ENCODE measurements at places on chromosomes 16 and 17.

- DNase-seq: peak; percentile 42
These were observed 2.1 kb downstream of the ZNF750 start for GRCh38 chr17:82837586-82838320.

- no peak for DNase-seq
These were observed 9.1 kb upstream of the MMD start for GRCh38 chr17:55430541-55431288.

- DNase-seq: no peak
These were observed 401.3 kb downstream of the ZFHX3 start for GRCh38 chr16:72646615-72647014.

GRCh38 chr16:24883714-24884151, 38.0 kb downstream of the SLC5A11 start:
- DNase-seq: no peak

- no peak for DNase-seq
These were observed 19.9 kb upstream of the ZC3H18 start for GRCh38 chr16:88550246-88550661.

DNA sequence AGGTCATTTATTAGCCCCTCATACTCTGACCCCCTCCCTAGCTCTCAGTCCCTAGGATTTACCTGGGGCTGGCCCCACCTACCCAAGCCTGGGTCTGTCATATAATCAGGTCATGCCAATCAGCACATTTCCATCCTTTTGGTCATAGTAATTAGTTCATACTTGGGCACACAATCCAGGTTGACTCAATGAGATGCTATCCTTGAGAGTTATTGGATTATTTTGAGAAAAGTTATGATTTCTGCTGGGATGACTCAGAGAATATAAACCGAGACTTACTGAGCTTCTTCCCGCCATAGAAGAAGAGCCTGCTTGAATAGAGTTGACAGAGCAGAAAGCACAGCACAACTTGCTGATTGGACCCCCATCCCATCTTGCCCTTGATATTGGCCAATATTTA, 331.5 kb downstream of the CBLN1 start:
- no peak for DNase-seq

DNA sequence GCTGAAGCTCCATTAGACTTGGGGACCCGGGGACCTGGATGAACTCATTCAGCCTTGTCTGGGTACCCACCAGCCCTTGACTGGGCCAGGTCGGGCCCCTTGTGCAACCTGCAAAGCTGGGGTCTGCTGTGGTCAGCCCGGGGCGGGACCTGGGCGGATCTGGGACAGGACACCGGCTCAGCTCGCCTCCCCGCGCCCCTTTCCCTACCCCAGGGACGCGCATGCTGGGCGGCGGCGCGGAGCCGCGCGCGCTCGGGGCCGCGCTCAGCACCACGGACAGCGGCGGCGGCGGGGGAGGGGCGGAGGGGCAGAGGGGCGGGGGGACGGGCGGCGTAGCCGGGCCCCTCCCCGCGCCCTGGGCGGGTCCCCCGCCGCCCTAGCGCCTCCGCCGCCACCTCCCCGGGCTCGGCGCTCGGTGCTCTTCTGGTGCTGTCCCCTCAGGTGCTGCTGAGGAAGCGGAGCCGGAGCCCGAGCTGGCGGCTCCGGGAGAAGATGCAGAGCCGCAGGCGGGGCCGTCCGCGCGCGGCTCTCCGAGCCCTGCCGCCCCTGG, 7.4 kb downstream of the ACD start:
- DNase-seq: no peak

- no peak for DNase-seq
These were observed 21.5 kb downstream of the NLRP1 start for GRCh38 chr17:5562661-5563360.

DNA sequence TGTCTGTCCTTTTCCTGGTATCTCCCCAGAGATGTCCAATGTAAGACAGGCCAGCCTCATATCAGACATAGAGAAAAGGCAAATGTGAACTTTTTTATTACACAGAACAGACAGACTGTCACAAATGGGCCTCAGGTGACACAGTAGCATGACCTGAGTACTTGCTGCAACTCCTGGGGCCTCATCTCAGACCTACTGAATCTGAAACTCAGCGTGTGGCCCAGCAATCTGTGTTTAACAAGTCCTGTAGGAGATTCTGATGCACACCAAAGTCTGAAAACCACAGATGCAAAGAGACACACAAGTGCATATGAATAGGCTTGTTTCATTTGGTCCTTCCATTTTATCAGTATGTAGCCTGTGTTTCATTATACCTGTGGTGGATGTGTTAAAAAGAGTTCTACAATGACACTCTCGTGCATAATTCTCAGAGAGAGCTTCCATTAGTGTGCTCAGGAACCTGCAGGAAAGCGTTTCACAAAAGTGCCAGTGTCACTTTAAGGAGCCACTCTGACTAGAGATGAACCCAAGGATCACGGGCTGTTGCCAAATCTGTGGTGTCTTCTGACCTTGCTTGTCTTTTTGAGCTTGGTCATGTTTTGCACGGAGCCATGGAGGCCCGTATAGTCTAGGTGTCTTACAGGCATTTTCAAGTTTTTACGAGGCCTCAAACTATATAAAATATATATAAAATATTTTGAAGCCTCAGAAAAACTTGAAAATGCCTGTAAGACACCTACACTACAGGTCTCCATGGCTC, 33.8 kb upstream of the NF1 start:
- DNase-seq: no peak

DNA sequence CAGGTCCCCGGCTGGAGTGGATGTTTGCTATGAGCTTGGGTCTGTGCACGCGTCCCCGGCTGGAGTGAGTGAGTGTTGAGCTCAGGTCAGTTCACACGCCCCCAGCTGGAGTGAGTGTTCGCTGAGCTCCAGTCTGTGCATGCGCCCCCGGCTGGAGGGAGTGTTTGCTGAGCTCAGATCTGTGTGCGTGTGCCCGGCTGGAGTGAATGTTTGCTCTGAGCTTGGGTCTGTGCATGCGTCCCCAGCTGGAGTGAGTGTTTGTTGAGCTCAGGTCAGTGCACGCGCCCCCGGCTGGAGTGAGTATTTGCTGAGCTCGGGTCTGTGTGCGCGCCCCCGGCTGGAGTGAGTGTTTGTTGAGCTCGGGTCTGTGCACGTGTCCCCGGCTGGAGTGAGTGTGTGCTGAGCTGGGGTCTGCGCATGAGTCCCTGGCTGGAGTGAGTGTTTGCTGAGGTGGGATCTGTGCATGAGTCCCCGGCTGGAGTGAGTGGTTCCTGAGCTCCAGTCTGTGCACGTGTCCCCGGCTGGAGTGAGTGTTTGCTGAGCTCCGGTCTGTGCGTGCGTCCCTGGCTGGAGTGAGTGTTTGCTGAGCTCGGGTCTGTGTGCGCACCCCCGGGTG, 284.2 kb downstream of the SNX29 start:
- DNase-seq: no peak

DNA sequence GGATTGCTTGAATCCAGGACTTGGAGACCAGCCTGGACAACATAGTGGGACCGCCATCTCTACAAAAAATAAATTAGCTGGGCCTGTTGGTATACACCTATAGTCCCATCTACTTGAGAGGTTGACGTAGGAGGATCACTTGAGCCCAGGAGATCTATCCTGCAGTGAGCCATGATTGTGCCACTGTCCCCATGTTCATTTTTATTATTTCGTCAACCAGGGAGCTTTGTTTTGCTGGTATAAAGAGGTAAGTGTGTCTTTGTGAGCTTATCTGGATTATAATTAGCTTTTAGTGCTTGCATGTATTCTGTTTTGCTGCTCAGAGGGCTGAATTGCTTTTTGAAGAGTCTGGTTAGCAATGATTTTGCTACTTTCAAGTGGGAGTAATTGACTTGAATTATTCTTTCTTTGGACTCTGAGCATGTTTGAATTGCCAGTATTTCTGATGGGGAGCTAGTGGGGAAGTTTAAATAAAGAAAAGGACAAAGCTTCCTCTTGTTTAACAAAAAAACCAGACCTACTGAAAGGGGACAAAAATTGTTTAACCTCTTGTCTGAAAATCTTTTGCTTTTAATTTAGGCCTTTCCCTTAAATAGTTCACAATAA, 31.6 kb upstream of the BCAS3 start:
- no peak for DNase-seq

DNA sequence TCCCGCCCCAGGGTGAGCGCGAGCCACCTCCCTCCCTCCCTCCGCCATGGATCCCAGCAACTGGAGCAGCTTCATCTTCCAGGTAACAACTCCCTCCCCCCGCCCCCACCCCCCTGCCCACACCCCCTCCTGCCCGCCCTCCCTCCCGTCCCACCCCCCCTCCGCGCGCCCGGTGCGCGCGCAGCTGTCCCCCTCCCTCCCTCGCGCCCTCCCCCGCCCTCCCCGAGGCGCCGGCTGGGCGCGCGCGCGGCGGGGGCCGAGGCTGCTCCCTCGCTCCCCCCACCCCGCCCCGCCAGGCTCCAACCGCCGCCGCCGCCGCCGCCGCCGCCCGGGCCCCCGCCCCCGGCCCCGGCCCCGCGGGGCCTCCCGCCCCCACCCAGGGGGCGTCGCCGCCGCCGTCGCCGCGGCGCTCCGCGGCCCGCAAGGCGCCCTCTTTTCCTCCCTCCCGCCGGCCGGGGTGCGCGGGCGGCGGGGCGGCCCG, at the start of gene MAZ:
TSS of gene MAZ (plus strand) at position 431 of the 481 bp plus-strand sequence. CDS start 173 bp downstream, outside the sequence.
- DNase-seq: no peak

DNA sequence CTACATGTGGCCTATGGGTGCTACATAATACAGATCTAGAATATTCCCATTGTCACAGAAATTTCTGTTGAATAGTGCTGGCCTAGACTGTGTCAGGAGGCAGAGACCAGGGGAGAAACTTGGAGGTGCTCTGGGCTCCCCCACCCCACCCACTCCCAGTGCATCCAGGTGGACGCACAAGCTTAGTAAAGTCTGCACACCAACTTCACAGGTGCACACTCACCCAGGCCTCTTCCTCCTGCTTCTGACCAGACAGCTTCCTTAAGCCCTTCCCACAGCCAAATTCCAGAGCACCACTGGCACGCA, 7.6 kb upstream of the CNP start:
- DNase-seq: no peak

DNA sequence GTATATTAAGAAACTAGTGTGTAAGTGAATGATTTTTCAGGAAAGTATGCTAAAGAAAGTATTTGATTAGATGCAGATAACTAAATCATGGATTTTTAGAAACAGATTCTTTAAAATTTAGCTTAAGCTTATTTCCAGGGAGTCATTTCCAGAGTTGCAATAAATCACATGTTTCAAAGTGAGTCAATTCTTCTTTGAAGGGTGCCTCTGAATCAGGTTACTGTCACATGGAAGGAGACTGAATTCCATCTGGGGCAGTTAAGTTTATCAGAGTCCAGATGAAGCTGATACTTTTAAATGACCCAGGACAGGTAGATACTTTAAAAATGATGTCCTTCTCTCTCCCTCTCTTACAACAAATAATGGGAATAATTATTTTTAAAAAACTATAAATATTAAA, 5.0 kb downstream of the MFSD11 start:
- no peak for DNase-seq

DNA sequence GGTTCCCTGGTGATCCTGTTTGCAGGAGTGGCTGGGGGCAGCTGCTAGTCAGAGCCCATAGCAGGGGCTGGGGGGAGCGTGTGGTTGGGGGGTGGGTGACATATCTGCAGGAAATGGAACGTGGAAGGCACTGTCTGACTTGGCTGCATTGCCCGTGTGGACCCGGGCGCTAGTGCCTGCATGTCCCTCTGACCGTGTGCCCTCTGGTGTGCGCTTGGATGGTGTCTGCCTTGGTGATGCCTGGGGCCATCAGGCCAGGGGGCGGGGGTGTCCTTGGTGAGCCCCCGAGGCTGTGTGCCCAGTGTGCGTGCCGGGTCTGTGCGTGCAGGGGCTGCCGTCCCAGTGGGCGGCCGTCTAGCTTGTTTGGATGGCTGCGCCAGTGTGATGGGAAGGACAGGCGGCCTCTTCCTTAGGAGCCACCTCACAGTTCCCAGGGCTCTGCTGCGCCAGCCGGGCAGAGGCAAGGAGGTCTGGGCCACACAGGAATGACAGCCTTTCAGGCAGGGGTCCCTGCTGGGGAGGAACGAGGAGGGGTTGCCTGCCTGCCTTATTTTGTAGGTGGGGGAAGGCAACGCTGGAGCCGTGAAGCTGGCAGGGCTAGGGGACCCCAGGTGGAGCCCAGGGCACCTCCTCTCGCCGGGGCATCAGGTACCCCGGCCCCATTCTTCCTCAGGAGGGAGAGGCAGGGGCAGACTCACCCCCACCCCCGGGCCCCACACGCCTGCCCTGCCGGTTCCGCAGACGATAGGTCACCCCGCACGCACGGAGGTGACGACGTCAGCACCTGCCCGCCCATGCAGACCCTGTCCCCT, 693 bp downstream of the NDRG4 start:
- peak; percentile 82 for DNase-seq

GRCh38 chr17:4891411-4892410, 7.6 kb upstream of the C17orf107 start:
- no peak for DNase-seq

DNA sequence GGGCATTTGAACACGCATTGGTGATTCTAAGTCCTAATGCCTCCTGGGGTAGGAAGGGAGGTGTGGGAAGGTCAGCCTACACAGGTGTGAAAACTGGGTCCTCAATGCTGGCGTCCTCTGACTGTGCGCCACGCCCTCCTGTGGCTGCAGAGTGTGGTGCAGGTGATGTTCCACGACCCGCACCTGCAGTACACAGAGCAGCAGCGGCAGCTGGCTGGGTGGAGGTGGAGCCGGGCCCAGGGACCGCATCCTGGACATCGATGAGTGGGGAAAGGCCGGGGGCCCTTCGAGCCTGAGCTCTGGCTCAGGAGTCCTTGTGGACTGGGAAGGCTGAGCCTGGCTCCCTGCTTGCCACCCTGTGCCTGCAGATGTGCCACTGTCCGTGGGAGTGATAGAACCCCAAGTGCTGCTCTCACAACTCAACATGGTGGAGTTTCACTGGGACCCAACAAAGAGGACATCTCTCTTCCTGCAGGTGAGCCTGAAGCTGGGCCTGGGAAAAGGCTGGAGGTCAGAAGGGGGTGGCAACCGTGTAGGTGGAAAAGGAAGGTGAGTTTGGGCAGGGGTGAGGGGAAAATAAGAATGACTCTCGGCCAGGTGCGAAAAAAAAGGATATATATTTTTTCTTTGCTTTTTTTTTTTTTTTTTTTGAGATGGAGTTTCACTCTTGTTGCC, 14.0 kb upstream of the STAC2 start:
- DNase-seq: no peak

DNA sequence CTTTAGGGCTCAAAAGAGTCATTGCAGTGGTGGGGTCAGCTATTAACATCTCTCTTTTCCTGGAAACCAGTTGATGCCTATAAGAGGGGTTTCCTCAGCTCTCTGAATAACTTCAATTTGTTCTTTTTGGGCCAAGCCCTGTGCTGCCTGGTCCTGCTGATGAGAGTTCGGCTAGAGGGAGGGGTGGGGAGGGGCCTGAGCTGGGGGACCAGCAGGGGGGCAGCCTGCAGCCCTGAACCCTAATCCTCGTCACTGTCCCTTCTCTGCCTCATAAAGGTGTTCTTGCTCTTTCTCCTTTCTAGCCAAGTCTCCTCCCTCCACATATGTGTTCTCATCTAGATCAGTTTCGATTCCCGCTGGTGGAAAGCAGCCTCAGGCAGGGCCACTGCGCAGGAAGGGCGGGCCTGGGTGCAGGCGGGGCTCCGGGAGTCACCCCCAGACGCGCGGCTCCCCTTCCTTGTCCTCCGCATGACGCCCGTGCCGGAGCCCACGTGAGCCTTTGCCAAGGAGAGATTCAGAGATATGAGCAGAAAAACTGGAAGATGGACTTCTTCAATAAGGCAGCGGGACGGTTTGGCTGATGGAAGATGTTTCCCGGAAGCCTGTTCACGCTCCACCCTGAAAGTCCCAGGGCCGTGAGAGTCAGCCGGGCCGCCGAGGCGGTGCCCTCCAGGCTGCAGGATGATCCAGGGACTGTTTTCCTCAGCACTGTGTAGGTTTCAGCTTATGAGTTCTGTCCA, 15.0 kb upstream of the RHOT1 start:
- DNase-seq: no peak

- DNase-seq: no peak
These were observed 74.7 kb downstream of the YPEL2 start for GRCh38 chr17:59405944-59406705.
